CD4-positive, alpha-beta T cell treated with Interleukin-6 for 4 hours (primary cell): ENCODE measurements at places on chromosomes 11 and 22.

- no peak for DNase-seq
Observed at GRCh38 chr11:103055221-103055890, 36.6 kb downstream of the DCUN1D5 start.

DNA sequence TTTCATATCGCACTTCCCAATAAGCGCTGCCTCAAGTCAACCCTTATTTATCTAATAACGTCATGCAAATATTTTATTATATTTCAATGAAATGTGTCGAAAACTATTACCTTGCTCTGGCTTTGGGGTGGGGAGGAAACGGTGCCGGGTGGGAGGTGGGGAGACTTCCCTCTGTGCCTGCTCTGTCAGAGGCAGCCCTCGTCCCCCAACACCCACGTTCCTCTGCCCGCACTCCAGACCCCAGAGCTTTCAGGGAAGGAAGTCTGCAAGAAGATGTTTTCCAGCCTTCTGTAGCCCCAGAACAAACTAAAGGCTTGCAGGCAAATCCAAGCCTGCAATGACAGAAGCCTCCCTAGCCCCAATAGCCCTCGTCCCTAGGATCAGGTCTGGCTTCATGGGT, 235.7 kb downstream of the BUD13 start:
- no peak for DNase-seq

GRCh38 chr22:46742576-46743221, 4.6 kb upstream of the CERK start:
- no peak for DNase-seq

- no peak for DNase-seq
Observed at GRCh38 chr11:59574467-59574866, 41.1 kb downstream of the OSBP start.

DNA sequence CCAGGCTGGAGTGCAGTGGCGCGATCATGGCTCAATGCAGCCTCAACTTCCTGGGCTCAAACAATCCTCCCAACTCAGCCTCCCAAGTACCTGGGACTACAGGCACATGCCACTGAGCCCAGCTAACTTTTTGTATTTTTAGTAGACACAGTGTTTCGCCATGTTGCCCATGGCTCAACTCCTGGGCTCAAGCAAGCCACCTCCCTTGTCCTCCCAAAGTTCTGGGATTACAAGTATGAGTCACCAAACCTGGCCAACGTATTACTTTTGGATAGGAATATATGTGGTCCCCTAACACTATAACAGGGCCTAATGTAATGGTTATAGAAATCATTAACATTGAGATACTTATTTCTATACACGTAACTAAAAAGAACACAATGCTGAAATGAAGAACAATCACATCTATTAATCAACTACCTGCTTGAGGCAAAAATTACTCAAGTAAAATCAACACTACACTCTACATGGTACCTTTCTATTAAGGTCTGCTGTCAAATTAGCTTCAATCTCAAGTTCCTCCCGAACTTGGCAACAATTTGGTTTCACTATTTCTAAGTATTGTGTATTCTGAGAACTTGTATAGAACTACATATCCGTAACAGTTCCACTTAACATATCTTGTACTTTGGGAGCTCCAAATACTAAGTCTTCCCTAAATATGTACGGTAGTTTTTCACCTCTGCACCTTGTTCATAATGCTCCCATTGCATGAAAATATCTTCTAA, 124.9 kb downstream of the FCHSD2 start:
- DNase-seq, result no peak

- DNase-seq, result no peak
Observed at GRCh38 chr22:32858121-32858703, 56.7 kb downstream of the TIMP3 start.

GRCh38 chr11:61265357-61265756, 24.4 kb downstream of the PGA5 start:
- no peak for DNase-seq

DNA sequence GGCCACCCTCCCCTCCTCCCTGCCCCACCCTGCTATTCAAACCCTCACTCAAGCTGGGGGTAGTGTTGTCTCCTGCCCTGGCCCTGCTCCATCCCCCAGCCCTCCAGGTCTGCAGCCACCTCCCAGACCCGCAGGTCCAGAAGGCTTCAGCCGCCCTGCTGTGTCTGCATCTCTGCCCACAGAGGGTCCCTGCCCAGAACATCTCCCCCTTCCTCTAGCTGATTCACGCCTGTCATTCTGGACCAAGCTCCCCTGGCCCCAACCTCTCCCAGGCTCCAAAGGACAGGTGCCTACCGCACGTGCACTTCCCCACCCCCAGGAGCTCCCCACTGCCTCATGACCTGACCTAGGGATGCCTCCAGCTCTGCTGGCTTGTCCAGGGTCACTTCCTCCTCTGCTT, 16.0 kb upstream of the SHISAL1 start:
- DNase-seq, result no peak

DNA sequence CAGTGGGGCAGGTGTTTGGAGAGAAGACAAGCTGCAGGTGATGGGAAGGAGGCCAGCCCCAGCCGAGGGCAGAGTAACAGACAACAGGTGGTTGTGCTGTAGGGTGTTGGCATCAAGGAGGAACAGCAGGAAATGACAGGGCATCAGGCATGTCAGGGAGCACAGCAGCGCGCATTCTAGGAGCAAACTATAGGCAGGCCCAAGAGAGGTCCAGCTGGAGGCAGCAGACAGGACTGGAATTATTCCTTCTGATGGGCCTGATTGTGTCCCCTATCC, 13.6 kb downstream of the ADM start:
- no peak for DNase-seq

- no peak for DNase-seq
Observed at GRCh38 chr11:102760344-102761035, 19.9 kb downstream of the MMP10 start.
